ENCODE measurements at places on chromosomes 5 and 9.
A peak's percentile ranks its signal among the peaks of the same experiment; 100 is the strongest.

GRCh38 chr9:26261503-26262330 lies 583.5 kb upstream of the TUSC1 start:
- DNase-seq, result peak; percentile 98

- DNase-seq, result peak; percentile 21
Measured at GRCh38 chr5:131262953-131263541, 806 bp upstream of the CDC42SE2 start.

DNA sequence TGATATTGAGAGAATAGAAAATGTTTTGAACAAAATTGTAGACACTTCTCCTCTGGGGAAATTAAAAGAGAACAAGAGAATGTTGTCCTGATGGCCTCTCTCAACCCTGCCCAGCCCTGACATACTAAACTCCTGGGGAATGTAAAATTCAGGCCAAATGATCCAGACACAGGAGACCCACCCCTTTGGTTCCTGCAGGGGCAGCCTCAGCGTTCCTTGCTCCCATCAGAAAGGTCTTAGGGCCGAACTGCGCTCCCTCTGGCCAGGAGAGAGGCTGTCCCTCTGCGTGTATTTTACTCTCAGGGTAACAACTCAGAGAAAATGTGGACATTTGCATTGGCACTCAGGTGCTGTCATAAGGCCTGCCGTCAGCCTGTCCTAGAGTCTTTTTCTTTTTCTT lies 616.3 kb upstream of the KLF4 start:
- DNase-seq, result no peak

GRCh38 chr5:94240134-94240533 lies 378.3 kb downstream of the KIAA0825 start:
- DNase-seq, result no peak

GRCh38 chr5:17222664-17223063 lies 5.2 kb downstream of the BASP1 start:
- no peak for DNase-seq

- DNase-seq, result no peak
Measured at GRCh38 chr9:15834541-15834940, 281.7 kb downstream of the CCDC171 start.

DNA sequence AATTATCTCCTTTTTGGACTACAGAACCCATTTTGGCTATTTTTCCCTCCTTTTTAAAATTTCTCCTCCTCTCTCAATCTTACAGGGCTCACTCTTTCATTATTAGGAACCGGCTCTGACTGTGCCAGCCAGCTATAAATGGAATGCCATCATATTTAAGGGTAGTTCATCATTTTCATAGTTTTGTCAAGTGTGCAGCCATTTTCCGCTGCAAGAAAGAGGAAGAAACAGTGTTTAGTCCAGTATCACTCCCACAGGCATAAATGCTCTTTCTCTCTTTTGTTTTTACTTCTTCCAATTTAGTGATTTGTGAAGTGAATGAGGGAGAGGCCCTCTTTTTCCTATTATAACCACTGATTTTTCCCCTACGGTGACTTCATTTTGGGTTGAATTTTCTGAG lies 290.0 kb downstream of the NR3C1 start:
- no peak for DNase-seq

- peak; percentile 86 for DNase-seq
Measured at GRCh38 chr5:149959406-149960236, 937 bp upstream of the SLC26A2 start.

GRCh38 chr9:127921557-127922120 lies 4.8 kb upstream of the ST6GALNAC4 start:
- peak; percentile 50 for DNase-seq

GRCh38 chr5:59598547-59598874 lies 295.0 kb downstream of the PDE4D start:
- peak; percentile 56 for DNase-seq

DNA sequence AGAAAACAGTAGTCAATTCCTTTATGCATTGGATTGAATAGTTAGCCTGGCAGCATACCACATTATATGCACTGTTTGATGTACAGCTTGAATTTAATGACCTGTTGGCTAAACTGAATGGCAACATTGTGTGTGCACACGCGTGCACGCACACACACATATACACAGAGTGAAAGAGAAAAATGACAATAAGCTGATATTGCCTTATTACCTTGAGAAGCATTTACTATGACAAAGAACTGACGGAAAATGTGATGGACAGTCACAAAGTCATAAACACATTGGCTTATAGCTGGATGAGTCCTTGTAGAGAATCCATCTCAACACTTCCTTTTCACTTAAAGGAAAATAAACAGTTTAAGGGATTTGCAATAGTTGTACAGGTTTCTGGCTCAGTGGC lies 15.5 kb downstream of the JAKMIP2 start:
- no peak for DNase-seq

DNA sequence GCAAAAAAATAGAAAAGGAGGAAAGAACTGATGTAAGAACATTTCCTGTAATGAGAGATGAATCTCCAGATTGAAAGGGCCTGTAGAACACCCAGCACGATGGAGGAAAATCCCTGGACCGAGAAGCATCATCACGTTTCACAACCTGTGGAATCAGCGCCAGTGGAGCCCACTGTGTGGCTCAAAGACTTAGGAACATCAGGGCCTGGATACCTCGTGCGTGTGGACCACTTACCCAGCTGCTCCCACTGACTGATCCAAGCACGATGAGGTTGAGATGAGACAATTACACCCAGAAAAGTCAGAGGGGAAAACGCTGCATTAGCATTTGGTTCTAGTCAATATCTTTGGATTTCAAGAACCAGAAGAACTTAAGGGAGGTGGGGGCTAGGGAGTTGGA lies 224.6 kb downstream of the SYK start:
- no peak for DNase-seq

- DNase-seq, result no peak
Measured at GRCh38 chr5:134444941-134445471, 33.3 kb upstream of the CDKN2AIPNL start.

DNA sequence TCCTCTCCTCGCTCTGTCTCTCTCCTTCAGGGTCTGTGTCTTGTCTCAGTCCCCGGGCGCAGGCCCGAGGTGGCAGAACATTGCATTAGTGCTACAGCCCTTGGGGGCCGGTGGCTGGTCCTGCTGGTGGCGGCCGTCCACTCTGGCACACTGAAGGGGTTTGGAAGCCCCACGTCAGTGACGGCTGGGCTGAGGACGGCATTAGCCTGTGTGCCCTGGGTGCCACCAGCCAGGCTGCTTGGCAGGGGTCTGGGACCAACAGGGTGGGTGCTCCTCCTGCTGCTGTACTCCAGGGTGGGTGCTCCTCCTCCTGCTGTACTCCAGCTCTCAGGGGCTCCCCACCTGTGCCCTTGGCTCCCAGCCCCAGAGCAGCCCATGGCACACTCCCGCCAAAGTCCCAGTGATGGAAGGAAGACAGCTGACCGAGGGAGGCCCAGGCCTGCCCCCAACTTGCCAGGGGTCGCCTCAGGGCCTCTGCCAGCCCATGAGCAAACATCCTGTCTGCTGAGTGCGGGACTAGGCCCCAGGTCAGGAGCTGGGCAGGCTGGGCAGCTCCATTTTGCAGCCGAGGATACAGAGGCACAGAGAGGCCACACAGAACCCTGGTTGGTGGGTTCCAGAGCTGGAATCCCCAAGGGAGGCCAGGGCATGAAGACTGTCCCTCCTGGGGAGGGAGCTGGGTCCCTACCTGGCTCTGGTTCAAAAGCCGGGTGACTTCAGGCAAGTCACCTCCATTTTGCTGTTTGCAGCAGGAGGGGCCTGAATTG lies 27.3 kb downstream of the SARDH start:
- no peak for DNase-seq

- DNase-seq, result no peak
Measured at GRCh38 chr5:102668220-102668932, 86.7 kb upstream of the PAM start.

GRCh38 chr5:105501315-105501714 lies 1938.7 kb upstream of the NUDT12 start:
- DNase-seq, result no peak

GRCh38 chr9:111356481-111357244 lies 26.6 kb upstream of the OR2K2 start:
- peak; percentile 72 for DNase-seq

- DNase-seq, result peak; percentile 54
Measured at GRCh38 chr5:16593628-16594027, 23.2 kb downstream of the RETREG1 start.

GRCh38 chr5:126919566-126919965 lies 110.8 kb downstream of the MARCHF3 start:
- DNase-seq, result no peak

- DNase-seq, result peak; percentile 50
Measured at GRCh38 chr5:175478384-175479124, at the start of gene SFXN1. SFXN1 (plus strand) TSS chr5:175478560; CDS start chr5:175492104, 13,544 bp downstream.

- no peak for DNase-seq
Measured at GRCh38 chr9:135616619-135617537, 22.5 kb downstream of the GLT6D1 start.

- no peak for DNase-seq
Measured at GRCh38 chr9:82894961-82895821, 167.8 kb downstream of the RASEF start.

GRCh38 chr9:71748280-71748743 lies 20.0 kb downstream of the CEMIP2 start:
- peak; percentile 15 for DNase-seq

GRCh38 chr5:35903631-35904203 lies 34.7 kb downstream of the CAPSL start:
- no peak for DNase-seq

DNA sequence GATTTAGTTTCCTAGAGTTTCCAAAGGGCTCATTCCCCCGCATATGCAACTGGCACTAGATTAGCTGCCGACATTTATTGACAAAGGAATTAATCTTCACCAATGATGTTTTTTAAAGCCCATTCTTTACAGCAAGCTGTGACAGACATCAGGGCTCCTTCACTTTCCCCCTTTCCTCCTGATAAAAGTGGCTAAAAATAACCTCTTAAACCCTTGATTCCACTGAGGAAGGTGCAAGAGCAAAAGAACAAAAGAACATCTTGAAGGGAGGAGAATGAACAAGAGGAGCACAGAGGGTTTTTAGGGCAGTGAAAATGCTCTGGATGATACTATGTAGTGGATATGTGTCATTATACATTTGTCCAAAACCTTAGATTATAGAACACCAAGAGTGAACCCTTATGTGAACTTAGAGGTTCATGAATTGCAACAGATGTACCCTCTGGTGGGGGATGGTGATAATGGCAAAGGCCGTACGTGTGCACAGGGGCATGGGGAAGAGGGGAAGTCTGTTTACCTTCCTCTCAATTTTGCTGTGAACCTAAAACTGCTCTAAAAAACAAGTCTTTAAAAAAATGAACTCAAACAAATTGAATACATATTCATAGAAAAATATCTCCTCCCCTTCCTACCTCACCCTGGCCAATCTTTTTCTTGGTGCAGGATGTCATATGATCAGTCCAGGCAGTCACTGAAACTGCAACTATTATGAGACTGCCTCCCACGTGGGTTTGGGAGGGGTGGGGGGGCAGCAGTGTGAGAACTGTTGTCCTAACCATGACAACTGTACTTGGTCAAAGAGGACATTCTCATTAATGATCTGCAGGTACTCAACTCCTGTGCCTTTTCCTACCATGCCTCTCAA lies 83.0 kb downstream of the MARCHF3 start:
- no peak for DNase-seq

DNA sequence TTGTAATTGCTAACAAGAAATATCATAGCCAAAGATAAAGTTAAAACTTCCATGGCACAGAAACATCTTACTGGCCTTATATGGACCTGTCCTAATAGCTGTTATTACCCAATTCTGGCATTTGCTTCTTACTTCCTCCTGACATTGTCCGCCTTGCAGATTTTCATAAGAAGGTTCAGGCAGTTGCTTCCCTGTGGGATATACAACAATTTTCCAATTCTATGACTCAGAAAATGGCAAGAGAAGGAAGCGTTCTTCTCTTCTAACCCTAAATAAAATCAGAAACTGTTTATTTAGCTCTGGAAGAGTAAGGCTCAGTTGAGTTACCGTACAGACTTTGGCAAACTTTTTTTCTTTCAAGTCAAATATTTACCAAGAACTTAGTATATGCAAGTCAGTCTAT lies 1.7 kb downstream of the PRKAA1 start:
- DNase-seq, result no peak

- DNase-seq, result no peak
Measured at GRCh38 chr9:80957801-80958200, 731.5 kb downstream of the TLE1 start.

GRCh38 chr5:38636626-38637025 lies 80.2 kb upstream of the LIFR start:
- DNase-seq, result no peak

- DNase-seq, result peak; percentile 5
Measured at GRCh38 chr9:34701023-34701768, 8.7 kb downstream of the CCL21 start.

DNA sequence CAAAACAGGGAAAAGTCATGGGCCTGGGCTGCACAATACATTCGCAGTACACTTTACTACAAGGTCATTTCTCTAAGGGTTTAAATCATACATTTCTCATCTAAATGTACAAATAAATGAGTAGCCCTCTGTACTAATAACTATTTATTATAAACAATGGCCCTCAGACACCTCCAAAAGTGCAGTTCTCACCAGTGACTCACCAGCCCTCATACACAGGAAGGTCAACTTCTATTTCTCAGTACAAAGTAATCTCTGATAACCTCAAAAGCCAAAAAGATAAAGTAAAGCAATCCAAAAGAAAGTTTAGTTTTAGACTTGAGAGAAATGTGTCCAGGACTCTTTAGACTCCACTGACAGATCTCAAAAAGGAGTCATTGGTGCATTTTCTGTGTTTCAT lies 1258.1 kb upstream of the CDH6 start:
- peak; percentile 55 for DNase-seq

- DNase-seq, result no peak
Measured at GRCh38 chr5:98775246-98776065, 2.0 kb downstream of the RGMB start.

DNA sequence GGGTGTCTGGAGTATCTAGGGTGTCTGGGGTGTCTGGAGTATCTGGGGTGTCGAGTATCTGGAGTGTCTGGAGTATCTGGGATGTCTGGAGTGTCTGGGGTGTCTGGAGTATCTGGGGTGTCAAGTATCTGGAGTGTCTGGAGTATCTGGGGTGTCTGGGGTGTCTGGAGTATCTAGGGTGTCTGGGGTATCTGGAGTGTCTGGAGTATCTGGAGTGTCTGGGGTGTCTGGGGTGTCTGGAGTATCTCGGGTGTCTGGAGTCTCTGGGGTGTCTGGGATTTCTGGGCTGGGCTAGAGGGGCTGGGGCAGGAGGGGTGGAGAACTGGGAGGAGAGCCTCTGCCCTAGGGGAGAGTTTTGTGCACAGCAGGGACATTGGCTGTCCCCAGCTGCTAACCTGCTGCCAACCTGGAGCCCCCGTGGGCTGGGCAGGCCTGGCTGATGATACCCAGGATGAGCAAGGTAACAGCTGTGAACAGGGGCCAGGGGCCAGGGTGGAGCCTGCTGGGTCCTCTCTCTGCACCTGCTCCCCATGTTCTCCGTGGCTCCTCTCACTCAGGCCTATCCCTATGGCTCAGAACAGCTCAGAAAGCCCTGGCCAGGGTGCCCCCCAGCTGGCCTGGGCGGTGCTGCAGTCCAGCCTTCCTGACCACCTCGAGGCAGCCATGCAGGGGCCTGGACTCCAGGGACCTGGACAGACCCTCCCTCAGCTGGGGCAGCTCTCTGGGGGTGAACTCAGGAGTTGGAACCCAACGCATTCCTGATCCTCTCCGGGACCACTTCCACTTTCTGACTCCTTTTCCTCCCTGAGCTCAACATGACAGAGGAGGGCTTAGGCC lies 29.9 kb downstream of the LHX3 start:
- DNase-seq, result no peak

- no peak for DNase-seq
Measured at GRCh38 chr5:112084149-112084548, 327.2 kb upstream of the NREP start.

Data from A172 (cell line).